ENCODE measurements at places on chromosomes 16 and 17.

DNA sequence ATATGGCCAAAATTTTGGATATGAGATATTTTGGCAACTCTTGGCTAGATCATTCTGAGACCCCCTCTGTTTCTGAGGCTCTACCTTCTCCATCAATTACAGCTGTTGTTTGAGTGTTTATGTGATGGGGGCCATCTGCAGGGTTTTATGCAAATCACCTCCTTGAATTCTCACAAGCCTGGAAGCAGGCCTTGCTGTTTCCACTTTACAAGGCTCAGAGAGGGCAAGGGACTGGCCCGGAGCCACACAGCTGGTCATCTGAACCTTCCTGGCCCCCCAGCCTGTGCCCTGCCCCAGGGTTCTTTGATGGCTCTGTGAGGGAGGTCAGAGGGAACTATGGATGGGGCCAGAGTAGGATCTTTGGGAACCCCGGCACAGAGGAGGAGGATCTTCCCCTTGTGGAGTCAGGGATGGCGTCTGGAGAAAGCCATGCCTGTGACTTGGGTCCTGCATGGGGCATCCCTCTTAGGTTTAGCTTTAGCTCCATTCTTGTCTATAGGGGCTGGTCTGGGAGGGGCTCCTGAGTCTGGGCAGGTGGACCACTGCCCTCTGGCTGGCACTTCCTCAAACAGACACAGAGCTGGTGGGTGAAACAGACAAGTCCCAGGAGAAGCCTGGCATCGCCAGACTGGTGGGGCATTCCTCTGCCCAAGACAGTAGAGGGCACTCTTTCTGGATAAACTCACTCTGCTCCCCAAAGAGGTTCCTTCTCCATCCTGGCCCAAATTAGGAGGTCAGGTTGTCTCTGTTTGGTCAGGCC lies 26.2 kb downstream of the IL21R start:
- peak; percentile 33 for DNase-seq

DNA sequence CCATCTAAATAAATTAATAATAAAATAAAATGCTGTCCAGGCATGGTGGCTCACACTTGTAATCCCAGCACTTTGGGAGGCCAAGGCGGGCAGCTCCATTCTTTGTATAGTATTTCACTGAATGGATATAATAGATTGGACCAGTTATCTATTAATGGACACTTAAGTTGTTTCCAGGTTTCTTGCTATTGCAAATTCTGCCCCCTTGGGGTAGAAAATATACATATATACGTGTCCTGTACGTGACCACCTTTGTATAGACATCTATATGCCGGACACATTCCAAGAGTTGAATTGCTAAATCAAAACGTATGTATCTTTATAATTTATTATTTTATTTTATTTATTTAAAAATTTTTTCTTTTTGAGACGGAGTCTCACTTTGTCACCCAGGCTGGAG lies 3.9 kb upstream of the EXOC7 start:
- DNase-seq = no peak

DNA sequence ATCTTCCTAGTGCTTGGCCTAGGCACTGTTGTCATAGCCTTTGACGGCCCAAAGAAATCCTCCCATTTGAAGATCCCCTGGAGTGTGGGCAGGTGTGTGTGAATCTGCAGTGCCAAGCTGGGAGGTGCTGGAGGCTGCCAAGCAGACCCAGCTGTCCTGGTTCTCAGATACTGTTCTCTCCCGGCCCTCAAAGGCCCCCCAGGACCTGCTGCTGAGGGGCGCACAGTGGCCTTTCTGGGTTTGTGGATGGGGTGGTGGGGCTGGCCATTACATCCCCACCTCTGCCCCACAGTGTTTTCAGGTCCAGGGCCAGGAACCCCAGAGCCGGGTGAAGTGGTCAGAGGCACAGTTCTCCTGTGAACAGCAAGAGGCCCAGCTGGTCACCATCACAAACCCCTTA lies 60.5 kb downstream of the MRC2 start:
- DNase-seq = no peak

DNA sequence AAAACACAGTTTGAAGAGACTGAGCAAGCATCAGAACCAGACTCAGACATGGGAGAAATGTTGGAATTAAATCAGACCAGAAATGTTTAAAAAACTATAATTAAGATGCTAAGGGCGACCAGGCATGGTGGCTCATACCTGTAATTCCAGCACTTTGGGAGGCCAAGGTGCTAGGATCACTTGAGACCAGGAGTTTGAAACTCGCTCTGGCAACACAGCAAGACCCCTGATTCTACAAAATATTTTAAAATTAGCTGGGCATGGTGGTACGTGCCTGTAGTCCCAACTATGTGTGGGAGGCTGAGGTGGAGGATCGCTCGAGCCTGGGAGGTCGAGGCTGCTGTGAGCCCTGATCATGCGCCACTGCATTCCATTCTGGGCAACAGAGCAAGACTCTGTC lies 160.3 kb downstream of the COPRS start:
- DNase-seq = no peak

GRCh38 chr17:49836111-49837030 lies 11.5 kb downstream of the TAC4 start:
- DNase-seq = no peak

DNA sequence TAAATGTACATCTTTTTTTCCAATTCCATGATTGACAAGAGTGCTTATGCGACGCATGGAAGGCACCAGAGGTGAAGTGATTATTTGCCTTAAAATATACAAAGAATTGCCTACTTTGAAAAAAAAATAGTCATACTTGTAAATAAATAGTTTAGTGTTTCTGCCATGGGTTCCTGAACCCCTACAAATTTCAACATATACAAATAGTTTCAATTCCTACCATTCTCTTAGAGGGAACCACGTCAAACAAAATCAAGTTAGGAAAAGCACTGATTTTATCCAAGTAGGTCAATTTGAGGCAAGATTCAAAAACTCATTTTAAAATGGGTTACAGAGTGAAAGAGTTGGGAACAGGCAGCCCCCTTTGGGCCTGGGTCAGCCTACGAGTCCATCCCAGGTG lies 11.7 kb downstream of the CMTM3 start:
- DNase-seq = no peak

DNA sequence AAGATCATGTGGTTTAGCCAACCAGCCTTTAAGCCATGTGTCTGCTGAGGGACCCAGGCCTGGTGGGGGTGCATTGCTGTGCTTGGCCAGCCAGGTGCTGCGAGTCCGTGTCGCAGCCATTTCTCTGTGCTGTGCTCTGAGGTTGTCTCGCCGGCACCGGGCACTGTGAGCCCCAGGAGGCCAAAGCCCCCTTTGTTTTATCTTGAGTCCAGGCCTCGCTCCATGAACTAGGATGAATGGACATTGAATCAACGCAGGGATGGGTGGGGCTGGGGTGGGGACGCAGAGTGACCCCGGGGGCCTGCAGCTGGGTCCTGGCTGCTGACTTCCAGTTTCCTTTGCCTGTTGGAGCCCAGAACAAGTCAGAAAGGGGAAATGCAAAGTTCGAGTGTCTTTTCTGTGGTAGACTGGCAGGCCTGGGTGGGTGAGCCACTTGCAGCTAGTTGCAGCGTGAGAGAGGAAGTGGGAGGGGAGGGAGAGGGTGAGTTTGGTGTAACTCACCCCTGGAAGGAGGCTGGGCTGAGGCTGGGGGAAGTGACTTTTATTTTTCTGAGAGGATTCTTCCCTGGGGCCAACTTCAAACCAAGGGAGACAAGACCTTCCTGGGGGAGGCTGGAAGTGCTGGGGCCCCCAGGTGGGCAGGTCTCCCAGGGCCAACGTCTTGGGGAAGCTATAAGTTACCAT lies 324.7 kb downstream of the SEC14L1 start:
- DNase-seq = peak; percentile 78

GRCh38 chr17:915538-916201 lies 63.9 kb downstream of the NXN start:
- no peak for DNase-seq

DNA sequence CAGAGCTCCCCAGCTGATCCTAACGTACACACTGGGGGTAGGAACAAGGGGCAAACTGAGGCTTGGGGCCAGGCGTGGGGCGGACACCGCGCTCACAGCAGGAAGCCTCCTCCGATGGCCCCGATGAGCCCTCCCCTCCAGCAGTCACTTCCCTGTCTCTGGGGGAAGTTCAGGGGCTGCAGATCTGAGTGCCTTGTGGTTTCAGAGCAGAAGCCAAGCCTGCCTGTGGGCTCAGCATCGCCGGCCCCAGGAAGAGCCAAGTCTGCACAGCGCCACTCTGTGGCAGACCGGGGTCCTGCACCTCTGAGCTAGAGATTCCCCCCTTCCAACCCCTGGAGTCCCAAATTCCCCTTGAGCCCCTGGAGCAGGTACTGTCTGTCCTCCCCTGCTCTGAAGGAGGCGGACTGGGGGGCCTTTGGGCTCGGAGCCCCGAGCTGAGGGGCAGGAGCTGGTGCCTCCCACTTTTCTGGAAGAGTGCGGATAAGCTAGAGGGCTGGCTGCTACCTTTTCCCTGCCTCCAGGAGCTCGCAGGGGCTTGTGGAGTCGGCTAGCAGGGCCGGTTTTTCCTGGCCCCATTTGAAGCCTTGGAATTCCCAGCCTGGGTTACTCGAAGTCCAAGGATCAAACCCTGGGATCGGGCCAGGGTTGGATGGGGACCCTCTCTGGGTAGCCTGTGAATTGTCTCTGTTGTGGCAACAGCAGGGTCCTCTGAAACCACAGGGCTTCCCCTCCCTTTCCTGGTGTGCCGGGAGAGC lies 2.9 kb downstream of the GSE1 start:
- peak; percentile 75 for DNase-seq

GRCh38 chr17:40730970-40731369 lies 24.2 kb downstream of the KRT25 start:
- DNase-seq = no peak

- no peak for DNase-seq
Observed at GRCh38 chr17:69445132-69445531, 30.6 kb downstream of the MAP2K6 start.

GRCh38 chr17:78659546-78659945 lies 82.3 kb upstream of the DNAH17 start:
- DNase-seq = no peak
